ENCODE measurements at places on chromosomes 4 and X. TPM values are rescaled to one million over a fixed set of nuclear protein-coding genes. Genes with fewer than 3 reads are reported as not detected.

DNA sequence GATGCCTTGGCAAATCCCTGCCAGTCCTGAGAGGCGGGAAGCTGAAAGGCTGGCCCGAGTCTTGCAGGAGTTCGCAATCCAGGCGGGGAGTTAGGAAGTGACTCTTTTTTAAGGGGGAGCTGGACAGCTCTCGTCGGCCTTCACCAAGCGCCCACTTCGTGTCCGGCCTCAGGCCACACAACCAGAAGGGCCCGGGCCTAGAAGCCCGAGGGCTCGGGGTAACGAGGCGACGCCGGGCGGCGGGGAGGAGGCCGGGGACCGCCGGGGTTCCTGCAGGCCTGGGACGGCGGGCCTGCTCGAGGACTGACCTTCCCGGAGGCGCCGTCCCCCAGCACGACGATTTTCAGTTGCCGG is 395 bp downstream of the RAB28 start:
- peak overlapping the region; percentile 91 for H3K4me3 ChIP-seq
- H3K4me1 ChIP-seq = peaks cover 17% of the 10 kb centered on the region
- no peaks in the 10 kb centered on the region for H3K36me3 ChIP-seq
- no peaks in the 10 kb centered on the region for H3K27me3 ChIP-seq
- peak; percentile 90 for DNase-seq

DNA sequence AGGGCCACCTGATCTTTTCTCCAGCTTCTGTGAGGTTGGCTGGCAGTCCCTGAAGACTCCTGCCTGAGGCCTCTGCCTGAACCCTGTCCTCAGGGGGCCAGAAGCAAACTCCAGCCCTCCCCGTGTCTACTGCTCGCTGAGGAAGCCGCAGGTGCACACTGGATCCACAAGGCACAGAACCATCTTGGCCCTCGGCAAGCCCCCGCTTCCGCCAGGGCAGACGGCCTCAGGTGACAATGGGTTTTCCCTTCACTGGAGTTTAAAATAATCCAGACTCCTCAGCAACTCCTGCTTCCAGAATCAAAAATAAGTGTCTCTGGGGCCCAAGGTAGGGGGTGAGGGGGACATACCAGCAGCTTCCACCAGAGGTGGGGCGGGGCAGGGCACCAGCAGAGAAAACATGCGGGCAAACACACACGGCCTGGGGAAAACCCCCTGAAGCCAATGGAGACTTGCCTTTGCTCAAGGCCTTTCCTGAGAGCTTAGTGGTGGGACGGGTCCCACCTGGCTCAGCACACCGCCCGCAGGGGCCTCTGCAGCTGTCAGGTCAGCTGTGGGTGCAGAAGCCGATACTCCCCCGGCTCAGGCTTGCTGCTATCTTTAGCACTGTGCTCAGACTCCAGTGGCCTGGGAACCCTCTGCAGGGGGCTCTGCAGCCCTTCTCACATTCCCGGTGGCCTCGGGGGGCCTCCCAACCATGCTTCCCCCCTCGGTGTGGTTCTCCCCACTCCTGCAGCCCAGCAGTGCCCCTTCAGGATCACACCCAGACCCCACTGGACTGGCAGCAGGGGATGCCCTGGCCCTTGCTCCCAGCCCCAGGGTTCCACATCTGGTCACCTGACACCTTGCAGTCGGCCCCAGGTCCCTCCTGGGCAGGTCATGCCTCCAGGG is 1.9 kb downstream of the MYL5 start:
- H3K27me3 ChIP-seq = no peaks in the 10 kb centered on the region
- DNase-seq = no peak
- no peak overlapping the region for H3K27ac ChIP-seq
- H3K4me1 ChIP-seq = peaks cover 49% of the 10 kb centered on the region
- H3K36me3 ChIP-seq = peaks cover 17% of the 10 kb centered on the region
- no peak overlapping the region for H3K4me3 ChIP-seq

GRCh38 chr4:95295157-95295556 is 253.6 kb downstream of the UNC5C start:
- H3K27ac ChIP-seq = no peak overlapping the region
- no peak for DNase-seq
- no peaks in the 10 kb centered on the region for H3K27me3 ChIP-seq
- no peaks in the 10 kb centered on the region for H3K36me3 ChIP-seq

DNA sequence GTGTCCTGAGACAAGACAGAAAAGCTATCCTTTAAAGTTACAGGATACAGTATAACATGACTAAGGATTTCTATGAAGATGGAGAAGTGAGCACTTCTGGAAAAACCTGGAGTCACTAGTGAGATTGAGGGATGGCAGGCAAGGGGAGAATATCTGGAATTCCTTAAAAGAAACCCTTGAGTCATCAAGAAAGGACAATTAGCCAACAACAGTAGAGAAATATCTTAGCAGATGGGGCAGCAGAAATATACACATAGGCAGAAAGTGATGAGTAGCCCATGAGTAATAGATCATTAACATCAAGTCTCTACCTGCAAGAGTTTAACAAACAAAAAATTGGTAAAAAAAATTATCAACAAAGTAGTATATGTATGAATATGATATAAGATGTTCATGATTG is 858.8 kb upstream of the FRG1 start:
- no peaks in the 10 kb centered on the region for H3K27me3 ChIP-seq
- no peak overlapping the region for H3K27ac ChIP-seq
- H3K4me1 ChIP-seq = no peaks in the 10 kb centered on the region
- H3K36me3 ChIP-seq = no peaks in the 10 kb centered on the region
- H3K4me3 ChIP-seq = no peak overlapping the region
- DNase-seq = no peak

- H3K36me3 ChIP-seq = no peaks in the 10 kb centered on the region
- no peak for DNase-seq
- H3K4me1 ChIP-seq = no peaks in the 10 kb centered on the region
- H3K4me3 ChIP-seq = no peak overlapping the region
These were observed 140.9 kb upstream of the KLF3 start for GRCh38 chr4:38523054-38523453.

DNA sequence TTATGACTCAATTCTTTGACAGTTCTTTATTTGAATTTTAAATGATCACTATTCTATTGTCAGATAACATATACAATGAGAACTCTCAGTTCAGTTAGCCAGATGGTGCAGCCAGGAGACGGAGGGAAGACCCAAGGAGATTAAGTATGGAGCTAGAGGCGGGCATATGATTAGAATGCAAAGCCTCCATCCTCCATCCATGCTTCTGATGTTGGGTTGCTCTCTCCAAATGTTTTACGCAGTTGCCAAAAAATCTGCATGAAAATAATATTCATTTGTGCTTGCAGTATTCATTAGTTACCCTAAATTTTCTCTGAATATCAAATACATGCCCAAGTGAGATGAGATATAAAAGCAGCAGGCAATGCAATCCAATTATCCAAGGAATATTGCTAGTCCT is 874.8 kb downstream of the C4orf33 start:
- no peak for DNase-seq
- no peaks in the 10 kb centered on the region for H3K27me3 ChIP-seq
- no peaks in the 10 kb centered on the region for H3K4me1 ChIP-seq

GRCh38 chrX:106899841-106900240 is 3.3 kb downstream of the RIPPLY1 start:
- no peaks in the 10 kb centered on the region for H3K36me3 ChIP-seq
- no peak for DNase-seq
- no peak overlapping the region for H3K27ac ChIP-seq
- no peaks in the 10 kb centered on the region for H3K27me3 ChIP-seq
- no peak overlapping the region for H3K4me3 ChIP-seq

GRCh38 chr4:153122855-153123254 is 81.4 kb upstream of the TRIM2 start:
- no peaks in the 10 kb centered on the region for H3K36me3 ChIP-seq
- H3K27ac ChIP-seq = no peak overlapping the region

DNA sequence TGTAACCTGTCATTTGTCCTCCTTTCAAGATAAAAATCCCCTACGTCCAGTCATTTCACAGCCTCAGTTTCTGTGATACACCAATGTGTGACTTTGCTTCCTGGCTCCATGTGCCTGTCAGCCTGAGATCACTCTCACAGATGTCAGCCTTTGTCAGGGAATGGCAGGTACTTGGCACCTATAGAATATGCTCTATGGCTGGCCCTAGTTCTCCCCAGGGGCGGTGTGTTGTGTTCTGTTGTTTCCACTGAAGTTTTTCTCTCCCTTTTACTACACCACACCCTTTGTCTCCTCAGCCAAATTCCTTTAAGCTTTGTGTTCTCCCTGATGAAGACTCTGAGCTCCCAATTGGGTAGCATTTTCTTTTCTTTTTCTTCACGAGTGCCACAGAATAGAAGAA is 81.7 kb downstream of the ALPK1 start:
- no peaks in the 10 kb centered on the region for H3K4me1 ChIP-seq
- no peak overlapping the region for H3K4me3 ChIP-seq
- H3K27me3 ChIP-seq = no peaks in the 10 kb centered on the region
- H3K36me3 ChIP-seq = no peaks in the 10 kb centered on the region
- H3K27ac ChIP-seq = no peak overlapping the region
- no peak for DNase-seq

- DNase-seq = no peak
- no peak overlapping the region for H3K27ac ChIP-seq
- H3K4me1 ChIP-seq = peaks cover 6% of the 10 kb centered on the region
- H3K4me3 ChIP-seq = no peak overlapping the region
These were observed 184.2 kb downstream of the DHRSX start for GRCh38 chrX:2316534-2316933.

- no peaks in the 10 kb centered on the region for H3K4me1 ChIP-seq
- H3K27ac ChIP-seq = no peak overlapping the region
- no peak overlapping the region for H3K4me3 ChIP-seq
- no peak for DNase-seq
These were observed 30.2 kb upstream of the CYP4V2 start for GRCh38 chr4:186161138-186161537.

- no peak for DNase-seq
- no peaks in the 10 kb centered on the region for H3K27me3 ChIP-seq
- H3K27ac ChIP-seq = no peak overlapping the region
- no peaks in the 10 kb centered on the region for H3K36me3 ChIP-seq
- H3K4me3 ChIP-seq = no peak overlapping the region
- no peaks in the 10 kb centered on the region for H3K4me1 ChIP-seq
These were observed 598.4 kb upstream of the FTHL17 start for GRCh38 chrX:31670245-31670644.

- no peak overlapping the region for H3K4me3 ChIP-seq
- H3K36me3 ChIP-seq = peaks cover 23% of the 10 kb centered on the region
- H3K4me1 ChIP-seq = peaks cover 8% of the 10 kb centered on the region
These were observed 4.2 kb upstream of the CCNA2 start for GRCh38 chr4:121827853-121828252.

- DNase-seq = no peak
- no peak overlapping the region for H3K4me3 ChIP-seq
- no peaks in the 10 kb centered on the region for H3K27me3 ChIP-seq
- peaks cover 4% of the 10 kb centered on the region for H3K36me3 ChIP-seq
- H3K4me1 ChIP-seq = peaks cover 37% of the 10 kb centered on the region
These were observed 29.3 kb downstream of the WDR1 start for GRCh38 chr4:10087152-10087791.

DNA sequence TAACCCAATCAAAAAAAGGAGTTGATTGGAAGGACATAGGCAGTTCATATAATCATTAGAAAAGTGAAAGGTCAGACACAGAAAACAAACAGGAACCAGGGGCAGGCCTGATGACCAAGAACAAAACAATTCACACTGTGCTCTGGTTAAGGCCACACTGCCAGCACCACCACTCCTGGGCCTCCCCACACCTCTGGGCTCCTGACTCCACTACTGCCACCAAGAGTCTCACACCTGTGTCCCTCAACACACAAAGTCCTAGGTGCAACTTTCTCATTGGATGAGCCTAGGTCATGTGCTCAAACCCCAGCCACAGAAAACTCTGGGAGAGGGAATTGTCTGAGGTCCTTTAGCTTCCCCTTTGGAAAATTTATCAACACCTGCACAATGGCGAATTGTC is 11.1 kb upstream of the FAM9C start:
- no peak overlapping the region for H3K27ac ChIP-seq
- no peak for DNase-seq
- no peaks in the 10 kb centered on the region for H3K36me3 ChIP-seq
- no peaks in the 10 kb centered on the region for H3K4me1 ChIP-seq
- no peak overlapping the region for H3K4me3 ChIP-seq

DNA sequence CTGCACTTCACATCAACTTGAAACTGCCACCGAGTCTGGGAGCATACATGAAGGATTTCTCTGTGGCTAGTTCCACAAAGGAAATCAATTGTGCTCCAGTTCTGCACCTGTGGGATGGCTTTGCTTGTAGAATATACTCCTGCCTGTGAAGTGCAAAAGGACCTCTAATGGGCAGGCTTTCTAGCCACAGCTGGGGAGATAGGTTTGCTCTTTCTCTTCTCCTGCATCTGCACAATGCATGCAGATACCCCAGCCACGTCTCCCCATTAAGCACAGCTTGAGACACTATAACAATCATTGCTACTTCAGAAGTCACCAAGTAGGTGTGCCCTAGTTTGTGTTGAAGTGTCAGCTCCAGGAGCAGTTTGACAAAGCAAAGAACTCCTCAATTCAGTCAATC is 364.6 kb downstream of the ZIC3 start:
- H3K27ac ChIP-seq = no peak overlapping the region
- no peaks in the 10 kb centered on the region for H3K27me3 ChIP-seq

DNA sequence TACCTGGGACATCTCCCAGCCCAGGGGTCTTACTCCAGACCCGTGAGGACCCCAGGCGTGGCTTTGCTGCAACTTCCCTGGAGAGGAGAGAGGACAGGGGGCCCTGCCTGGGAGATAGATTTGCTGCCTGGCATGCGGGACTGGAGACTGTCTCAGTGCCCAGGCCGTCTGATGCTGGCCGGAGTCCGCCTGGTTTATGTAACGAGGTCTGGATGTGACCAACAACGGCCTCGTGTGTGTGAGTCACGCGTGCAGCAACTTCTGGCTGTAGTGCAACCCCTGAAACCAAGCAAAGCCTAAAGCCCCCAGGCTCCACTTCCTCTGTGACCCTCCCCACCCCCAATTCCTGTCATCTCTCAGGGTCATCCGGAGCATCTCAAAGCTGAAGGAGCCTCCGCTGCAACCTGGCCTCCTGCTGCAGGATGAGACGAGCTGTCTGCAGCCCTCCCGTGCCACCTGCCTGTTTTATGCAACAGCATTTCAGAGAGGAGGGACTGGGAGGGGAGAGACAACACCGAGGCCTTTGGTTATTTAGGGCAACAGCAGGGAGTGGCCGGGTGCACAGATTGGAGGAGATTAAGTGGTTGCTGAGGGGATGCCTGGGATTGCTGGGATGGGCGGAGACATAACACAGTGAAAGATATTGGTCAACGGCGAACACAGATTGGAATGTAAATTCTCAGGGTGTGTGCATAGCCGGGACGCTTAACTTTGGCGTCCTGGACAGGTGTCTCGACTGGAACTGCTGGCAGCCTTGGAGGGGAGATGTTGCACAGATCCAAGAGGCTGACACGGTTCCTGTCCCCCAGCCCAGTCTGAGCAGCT is 16.0 kb downstream of the XG start:
- DNase-seq = no peak
- H3K4me3 ChIP-seq = no peak overlapping the region
- H3K4me1 ChIP-seq = no peaks in the 10 kb centered on the region

- no peak for DNase-seq
- H3K36me3 ChIP-seq = no peaks in the 10 kb centered on the region
- H3K4me1 ChIP-seq = peaks cover 17% of the 10 kb centered on the region
- peak overlapping the region; percentile 12 for H3K27ac ChIP-seq
These were observed 7.4 kb upstream of the MGST2 start for GRCh38 chr4:139658185-139658584.

Gene NLRP2B
- not detected for total RNA-seq

Gene MAP9
- 3.4 TPM for total RNA-seq

Gene TCEAL7
- total RNA-seq = 15.7 TPM

Gene LRRC66
- 1.2 TPM for total RNA-seq

Gene ZNF732
- 0.98 TPM for total RNA-seq

Gene C4orf36
- total RNA-seq = not detected

Gene PCYT1B
- total RNA-seq = not detected

Gene PAGE4
- total RNA-seq = not detected

Gene CT45A3
- total RNA-seq = not detected

Gene YY2
- 0.98 TPM for total RNA-seq

Gene STPG2
- not detected for total RNA-seq

Gene ARAP2
- total RNA-seq = 52.8 TPM

Gene DCAF8L2
- not detected for total RNA-seq

Gene SPANXC
- not detected for total RNA-seq

Gene CCKAR
- total RNA-seq = 0.74 TPM

Gene GPR34
- 3.2 TPM for total RNA-seq

Gene CXCL11
- total RNA-seq = not detected
